ELR (cell line): ENCODE measurements at places on chromosomes 5 and 9.

DNA sequence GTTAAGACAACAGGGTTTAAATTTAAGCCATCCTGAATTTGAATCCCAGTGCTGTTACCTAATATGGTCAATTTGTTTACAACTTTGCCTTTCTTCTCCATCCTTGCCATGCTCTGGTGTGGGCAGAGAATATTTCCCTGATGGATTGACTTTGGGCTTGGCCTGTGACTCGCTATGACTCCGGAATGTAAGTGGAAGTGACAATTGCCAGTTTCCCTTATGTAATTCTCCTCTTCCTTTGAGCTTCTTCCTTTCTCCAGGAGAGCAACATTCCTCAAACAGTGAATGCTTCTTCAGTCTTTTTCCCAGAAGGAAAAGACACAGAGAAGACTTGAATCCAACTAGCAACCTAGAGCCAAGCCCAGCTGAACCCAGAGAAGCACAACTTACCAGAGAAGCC is 159.1 kb downstream of the LURAP1L start:
- peak; percentile 72 for DNase-seq

GRCh38 chr9:76818271-76818670 is 54.0 kb downstream of the PCA3 start:
- DNase-seq = peak; percentile 97

GRCh38 chr5:162752612-162753011 is 684.8 kb upstream of the CCNG1 start:
- DNase-seq = no peak

DNA sequence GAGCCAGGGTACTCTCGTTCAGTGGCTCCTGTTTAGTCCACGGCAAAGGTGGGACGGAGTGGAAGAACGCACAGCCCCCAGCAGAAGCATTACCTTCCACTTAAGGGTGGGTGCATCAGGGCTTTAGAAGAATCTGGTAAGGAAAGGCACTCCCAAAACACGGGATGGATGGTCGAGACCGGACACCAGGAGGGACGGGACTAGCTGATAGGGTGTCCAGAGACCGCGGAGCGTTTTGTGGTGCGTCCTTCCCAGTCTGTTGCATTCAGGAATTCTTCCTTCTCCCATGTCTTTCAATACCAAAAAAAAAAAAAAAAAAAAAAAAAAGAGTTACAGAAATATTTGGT is 545 bp upstream of the CTSV start:
- peak; percentile 63 for DNase-seq

GRCh38 chr9:135520916-135521607 is at the start of gene LCN1:
Gene LCN1, plus strand, starts transcription at chr9:135521440. Its CDS starts 58 bp downstream, at chr9:135521498.
- DNase-seq = no peak

GRCh38 chr5:87899721-87900131 is 368.9 kb downstream of the TMEM161B start:
- DNase-seq = no peak

DNA sequence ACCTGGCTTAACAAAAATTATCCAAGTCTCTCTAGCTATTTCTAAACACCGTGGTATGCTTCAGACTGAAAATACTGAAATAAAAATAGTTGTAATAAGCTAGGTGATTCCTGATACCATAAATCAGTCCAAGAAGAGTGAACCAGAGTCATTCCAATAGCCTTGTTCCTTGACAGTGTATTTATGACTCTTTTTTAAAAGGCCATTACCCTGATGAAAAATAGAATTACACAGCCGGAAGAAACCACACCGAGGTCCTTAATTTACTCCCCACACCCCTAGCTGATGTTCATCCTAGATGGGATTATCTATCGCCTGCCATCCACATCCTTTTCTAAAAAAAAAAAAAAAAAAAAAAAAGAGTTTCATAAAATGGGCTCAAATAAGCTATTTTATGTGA is 457.6 kb upstream of the GRAMD2B start:
- no peak for DNase-seq

- DNase-seq = peak; percentile 47
Measured at GRCh38 chr5:180785794-180786221, 16.8 kb downstream of the MGAT1 start.

DNA sequence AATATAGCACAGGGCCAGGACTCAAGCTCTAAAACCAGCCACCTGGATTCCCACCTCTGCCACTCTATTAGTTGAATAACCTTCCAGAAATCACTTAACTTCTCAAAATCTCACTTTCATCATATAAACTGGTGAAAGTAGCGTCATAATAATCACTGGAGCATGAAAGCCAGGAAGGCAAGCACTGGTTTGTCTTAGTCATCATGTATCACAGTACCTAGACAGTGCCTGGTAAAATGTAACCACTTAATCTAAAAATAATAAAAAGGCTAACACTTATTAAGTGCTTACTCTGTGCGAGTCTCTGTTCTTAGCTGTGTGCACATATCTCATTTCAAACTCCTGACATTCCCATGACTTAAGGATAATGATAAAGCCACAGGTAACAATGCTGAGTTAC is 109.4 kb downstream of the ASTN2 start:
- no peak for DNase-seq

DNA sequence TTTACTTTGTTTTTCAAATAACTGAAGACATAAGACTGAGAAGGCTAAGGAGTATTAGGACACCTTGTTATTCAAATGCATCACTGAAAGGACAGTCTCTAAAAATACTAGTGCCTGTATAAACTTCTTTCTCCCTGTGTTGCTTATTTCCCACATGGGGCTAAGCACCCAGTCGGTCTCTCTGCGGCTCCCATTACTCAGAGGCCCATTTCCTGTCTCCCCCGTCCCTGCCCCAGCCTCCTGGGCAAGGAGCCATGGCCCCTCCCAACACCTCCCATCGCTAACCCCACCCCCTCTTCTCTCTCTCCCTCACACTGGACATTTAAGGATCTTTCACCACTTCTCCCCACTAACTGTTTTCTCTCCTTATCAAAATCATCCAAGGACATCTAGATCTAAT is 81.9 kb downstream of the EBF1 start:
- DNase-seq = peak; percentile 79

GRCh38 chr5:45578270-45578669 is 117.9 kb downstream of the HCN1 start:
- peak; percentile 31 for DNase-seq

- peak; percentile 46 for DNase-seq
Measured at GRCh38 chr9:114552706-114553105, 34.9 kb upstream of the ATP6V1G1 start.

GRCh38 chr9:131700076-131700475 is 39.8 kb downstream of the RAPGEF1 start:
- DNase-seq = no peak

GRCh38 chr5:68285075-68285840 is 69.7 kb downstream of the PIK3R1 start:
- no peak for DNase-seq

DNA sequence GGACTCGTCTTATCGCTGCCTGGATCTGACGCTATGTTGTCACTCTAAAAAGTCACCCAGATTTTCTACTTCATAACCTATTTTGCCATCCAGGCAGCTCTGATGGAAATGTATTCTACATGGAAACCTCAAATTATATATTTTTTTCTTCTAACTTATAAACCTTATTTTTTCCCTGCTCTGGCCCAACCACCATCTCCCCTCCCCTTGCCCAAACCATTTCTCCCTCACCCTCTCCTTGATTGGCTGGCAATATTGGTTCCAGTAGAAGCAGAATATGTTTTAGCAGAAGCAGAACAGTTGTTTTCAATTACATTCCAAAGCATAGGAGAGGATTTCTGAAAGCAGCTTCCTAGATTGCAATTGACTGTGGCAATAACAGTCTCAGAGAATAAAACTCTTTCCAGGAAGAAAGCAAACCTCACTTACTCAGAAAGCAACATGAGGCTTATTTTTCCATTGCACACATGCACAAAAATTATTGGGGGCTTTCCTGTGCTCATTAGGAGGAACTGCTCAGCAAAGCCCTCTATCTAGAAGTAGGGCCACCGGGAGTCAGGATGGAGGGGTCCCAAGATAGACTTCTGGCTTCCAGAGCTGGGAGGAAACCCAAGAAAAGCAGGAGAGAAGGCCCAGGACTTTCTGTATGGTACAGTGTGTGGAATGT is 191.8 kb downstream of the ESM1 start:
- DNase-seq = no peak

DNA sequence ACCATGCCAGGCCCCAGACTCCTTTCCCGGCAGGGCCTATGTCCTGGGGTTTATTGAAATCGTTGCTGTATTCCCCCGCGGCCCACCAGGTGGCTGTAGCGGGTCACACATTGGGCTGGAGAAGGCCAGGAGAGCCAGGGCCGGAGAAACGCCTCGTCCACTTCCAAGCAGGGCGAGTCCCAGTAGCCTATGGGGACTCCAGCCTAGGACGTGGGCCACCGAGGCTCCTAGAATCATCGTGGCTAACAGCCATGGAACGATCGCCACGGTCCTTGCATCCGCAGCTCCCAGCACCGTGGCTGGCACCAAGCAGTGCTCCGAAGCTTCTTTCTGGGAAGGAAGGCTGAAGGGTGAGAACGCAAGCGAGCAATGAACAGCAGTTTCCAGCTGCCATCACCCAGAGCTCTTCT is 87.7 kb downstream of the ENTREP1 start:
- DNase-seq = peak; percentile 68
